ENCODE measurements at places on chromosomes 2 and 18.

DNA sequence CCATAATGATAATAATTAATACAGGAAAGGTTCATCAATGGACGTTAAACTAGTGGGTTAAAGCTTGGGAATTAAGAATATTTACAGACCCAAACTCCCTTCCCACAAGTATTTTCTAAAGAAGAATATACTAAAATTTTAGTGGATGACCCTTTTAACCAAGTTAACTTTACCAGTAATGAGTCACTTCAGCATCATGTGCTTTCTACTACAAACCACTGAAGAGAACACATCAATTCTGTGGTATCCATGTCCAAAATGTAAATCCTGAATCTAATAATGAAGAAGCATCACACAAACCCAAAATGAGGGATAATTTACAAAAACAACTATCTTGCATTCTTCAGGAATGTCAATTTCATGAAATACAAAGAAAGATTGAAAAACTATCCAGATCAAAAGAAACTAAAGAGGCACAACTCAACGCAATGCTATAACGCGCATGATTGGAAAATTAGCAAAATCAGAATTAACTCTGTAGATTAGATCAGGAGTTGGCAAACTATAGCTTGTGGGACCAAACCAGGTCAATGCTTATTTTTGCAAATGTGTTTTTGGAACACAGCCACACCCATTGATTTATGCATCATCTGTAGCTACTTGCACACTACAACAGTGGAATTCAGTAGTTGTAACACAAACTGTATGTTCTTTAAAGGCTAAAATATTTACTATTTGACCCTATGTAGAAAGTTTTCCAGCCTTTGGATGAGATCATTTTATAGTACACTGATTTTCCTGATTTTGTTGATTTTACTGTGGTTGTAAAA lies 27.5 kb downstream of the COPS8 start:
- DNase-seq, result no peak

DNA sequence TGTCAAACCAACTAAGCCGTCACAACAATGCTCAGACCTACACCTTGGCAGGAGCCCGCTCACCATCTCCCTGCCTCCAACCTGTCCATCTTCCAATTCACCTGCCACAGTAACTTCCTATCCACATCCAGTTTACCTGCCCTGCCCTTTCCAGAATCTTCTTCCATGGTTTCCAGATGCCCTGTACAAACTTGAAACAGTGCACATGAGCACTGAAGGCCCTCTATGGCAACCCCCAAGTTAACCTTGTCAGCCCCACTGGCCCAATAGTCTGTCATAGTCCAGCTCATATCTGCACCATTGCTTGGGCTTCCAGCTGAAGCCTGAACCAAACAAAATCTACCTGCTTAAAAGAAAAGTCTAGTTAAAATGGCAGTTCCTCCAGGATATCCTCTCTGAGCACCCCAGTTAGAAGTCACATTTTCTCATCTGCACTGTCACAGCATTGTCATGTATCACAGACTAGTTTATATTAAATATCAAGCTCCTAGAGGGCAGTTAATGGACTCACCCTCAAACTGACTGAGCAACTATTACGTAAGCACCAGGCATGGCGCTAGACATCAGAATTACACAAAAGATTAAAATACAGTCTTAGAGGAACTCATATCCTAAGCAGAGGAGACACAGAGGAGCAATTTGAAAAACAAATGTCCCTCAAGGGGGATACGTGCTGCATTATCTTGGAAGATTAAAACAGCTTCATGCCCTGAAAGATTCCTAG lies 11.6 kb downstream of the NFE2L2 start:
- no peak for DNase-seq

- DNase-seq, result no peak
Observed at GRCh38 chr18:56639104-56639381, 651 bp upstream of the TXNL1 start.

DNA sequence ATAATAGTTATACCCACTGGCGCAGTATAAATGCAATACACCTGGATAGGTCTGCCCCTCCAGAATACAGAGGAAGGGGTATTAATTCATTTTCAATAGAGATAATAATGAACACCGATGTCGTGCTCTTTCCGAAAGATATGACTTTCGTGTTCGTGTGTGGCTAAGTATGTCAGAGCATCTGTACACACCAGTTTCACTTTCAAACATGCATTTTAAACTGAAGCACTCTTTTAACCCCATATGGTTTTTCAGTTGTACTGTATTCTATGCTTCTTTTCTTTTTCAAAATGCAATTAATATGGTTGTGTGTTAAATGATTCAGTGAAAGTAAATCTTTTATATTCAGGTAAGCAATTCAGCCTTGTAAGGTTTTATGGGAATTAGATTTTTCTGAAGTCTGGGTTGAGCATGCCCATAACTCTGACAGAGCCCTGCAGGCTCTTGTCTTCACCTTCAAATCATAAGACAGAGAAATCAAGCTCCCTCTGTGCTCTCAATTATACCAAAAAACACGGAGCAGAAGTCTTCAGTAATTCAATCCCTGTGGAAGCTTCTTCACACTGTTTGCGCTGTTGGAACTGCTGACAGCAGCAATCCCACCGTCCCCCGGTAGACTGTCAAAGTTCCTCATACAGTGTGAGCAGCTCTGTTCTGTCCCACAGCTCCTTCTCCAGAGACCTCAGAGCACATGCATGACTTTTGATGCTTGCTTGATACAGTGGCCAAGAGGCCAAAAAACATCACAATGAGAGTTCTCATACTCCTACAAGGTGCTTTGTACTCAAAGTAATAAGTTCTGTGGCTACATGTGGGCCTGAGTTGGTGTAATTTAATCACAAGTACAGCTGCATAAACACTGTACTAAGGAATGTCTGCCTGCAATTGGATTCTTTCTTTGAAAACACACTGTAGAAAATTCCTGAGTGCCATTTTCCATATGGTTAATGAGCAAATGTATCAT lies 186.8 kb downstream of the ZNF521 start:
- DNase-seq, result no peak

DNA sequence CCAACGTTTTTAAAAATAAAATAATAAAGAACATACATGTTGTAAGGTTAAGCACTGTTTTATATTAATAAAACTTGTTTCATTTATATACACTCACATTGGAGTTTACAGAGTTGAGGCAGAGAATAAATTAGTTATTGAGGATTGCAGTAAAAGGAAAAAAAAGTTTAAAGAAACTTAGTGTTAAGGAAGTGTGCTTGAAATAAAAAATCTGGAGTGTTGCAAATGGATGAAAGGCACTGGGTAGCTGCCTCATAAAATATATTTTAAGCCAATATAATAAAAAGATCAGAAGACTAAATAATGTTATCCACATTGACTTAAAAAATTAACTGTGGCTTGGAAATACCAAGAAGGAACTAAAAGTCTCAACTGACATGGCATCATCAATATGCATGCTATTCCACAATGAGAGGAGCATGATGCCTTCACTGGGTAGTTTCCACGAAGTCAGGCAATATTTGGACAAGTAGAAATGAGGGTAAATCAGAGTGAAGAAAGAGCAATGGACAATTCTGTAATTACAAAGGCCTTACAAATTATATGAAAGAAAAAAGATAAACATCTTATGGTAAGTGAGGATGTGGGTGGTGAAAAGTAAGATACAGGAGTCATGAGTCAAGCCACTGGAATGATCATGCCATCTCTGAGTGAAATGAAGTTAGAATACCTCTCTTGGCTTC lies 2.5 kb downstream of the GALNT3 start:
- no peak for DNase-seq

DNA sequence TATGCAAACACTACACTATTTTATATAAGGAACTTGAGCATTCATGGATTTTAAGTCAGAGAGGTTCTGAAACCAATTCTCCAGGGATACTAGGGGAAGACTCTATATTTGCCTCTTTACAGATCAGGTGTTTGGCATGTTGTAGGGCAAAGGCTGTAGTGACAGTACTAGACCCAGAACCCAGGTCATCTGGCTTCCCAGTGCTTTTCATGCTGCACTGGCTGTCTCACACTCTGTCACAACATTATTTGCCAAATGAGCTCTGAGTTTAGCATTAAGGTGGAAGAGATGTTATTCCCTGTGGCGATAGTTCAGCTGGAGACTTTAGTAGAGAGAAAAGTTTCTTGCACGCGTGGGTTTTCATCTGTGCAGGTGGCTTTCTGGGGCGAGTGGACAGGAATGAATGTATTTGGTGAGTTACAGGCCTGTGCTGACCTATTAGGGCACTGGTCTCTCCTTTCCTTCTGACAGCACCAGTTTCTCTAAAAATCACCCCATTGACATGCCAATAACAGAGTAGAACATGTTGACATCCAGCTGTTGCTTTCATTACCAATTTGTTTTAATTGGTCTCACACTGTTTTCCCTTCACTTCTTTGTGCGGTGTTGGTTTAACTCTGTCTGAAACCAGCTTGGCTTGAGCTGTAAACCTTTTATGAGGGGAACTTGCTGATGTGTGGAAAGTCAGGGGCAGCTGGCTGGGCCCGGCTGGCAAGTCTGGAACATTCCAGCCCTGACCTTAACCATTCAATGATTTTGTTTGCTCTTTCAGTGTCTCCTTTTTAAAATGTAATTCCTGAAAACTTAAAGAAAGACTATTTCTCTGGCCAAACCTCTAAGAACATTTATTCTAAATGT lies 643.0 kb upstream of the FAM98A start:
- DNase-seq, result no peak

GRCh38 chr2:23478933-23479683 lies 94.1 kb downstream of the KLHL29 start:
- DNase-seq, result no peak

GRCh38 chr2:210963386-210963785 lies 407.0 kb downstream of the CPS1 start:
- no peak for DNase-seq

DNA sequence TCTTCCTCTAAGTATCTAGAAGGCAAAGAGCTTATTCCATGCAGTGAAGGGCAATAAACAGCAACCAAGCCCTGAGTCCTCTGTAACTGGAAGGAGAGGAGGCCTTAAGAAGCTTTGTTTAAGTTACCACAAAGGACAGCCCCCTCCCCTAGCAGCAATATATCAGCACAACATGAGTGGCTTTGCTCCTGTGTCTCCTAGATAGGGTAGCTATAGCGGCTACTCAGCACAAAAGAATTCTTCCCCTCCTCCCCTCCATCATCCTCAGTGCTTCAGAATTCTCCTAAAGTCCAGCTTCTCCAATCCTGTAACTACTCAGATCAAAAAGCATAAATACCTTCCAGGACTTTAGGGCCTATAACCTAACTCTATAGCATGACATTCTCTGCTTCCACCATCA lies 16.5 kb downstream of the SUMO1 start:
- no peak for DNase-seq

GRCh38 chr18:34661464-34662087 lies 48.5 kb upstream of the DTNA start:
- no peak for DNase-seq
